ENCODE measurements at places on chromosomes 3 and 15. TPM values are rescaled to one million over a fixed set of nuclear protein-coding genes. Genes with fewer than 3 reads are reported as not detected.
A peak's percentile ranks its signal among the peaks of the same experiment; 100 is the strongest.

The SLC6A11 gene
- total RNA-seq = 50.0 TPM

The CHP1 gene
- total RNA-seq = 70.7 TPM

The IGSF11 gene
- 41.7 TPM for total RNA-seq

The GOLGA8K gene
- total RNA-seq = 1.9 TPM

The EIF2B5 gene
- 39.0 TPM for total RNA-seq

The THAP10 gene
- 4.3 TPM for total RNA-seq

The CAND2 gene
- 10.3 TPM for total RNA-seq

The ZNF620 gene
- 7.9 TPM for total RNA-seq

The NR2E3 gene
- 0.72 TPM for total RNA-seq

The ACKR2 gene
- 2.5 TPM for total RNA-seq

DNA sequence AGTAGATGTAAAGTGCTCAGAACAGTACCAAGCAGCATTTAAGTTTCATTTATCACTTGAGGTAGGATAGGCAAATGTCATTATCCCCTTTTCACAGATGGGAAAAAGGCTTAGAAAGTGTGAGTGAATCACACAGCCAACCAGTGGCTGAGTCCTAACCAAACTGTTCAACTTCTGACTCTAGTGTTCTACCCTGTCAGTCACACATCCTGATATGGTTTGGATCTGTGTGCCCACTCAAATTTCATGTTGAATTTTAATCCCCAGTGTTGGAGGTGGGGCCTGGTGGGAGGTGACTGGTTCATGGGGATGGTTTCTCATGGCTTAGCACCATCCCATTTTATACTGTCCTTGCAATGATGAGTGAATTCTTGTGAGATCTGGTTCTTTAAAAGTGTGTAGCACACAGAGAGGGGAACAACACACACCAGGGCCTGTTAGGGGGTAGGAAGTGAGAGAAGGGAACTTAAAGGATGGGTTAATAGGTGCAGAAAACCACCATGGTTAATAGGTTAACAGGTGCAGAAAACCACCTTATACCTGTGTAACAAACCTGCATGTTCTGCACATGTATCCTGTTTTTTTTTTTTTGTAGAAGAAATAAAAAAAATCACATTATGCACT, 304.7 kb downstream of the SUCLG2 start:
- DNase-seq = no peak

GRCh38 chr3:109923431-109923830, 586.1 kb upstream of the DPPA4 start:
- DNase-seq = no peak

GRCh38 chr3:121981473-121981872, 40.6 kb downstream of the ILDR1 start:
- no peak for DNase-seq

DNA sequence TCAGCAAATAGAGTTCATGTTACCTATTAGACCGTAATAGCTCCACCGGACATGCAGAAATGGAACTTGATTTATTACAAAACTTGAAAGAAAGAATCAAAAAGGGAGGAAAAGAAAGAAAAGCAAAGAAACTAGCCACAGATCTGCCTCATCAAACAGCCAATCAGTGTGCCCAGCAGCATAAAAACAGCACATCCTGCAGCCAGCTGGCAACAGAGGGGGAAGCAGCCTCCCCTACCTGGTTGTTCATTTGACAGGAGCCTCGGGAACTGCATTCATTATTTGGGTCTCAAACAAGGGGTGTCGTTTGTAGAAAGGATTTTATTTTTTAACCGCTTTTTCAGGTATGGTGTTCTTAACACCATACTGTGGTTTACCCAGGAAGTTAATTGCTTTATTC, 181.5 kb upstream of the TOPAZ1 start:
- DNase-seq = no peak

- DNase-seq = no peak
These were observed 38.4 kb upstream of the TRAK1 start for GRCh38 chr3:42052484-42053351.

DNA sequence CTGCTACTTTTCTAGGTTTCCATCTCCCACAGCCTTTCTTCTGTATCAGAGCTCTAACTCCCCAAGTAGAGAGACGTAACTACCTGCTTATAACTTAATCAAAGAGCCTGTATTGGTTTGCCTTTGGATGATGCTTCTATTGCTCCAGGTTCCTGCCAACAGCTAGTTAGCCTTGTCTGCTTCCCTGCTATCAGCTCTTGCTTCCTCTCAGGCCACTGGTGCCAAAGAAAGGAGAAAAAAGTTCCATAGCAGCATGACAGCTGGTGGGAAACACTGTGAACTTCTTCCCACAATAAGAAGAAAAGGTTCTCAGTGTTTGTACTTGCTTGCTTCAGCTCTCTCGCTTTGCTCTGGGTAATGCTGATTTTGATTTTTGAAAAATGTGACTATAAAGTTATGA, 206.6 kb downstream of the GBE1 start:
- DNase-seq = no peak

- no peak for DNase-seq
These were observed 140.2 kb downstream of the ITPR1 start for GRCh38 chr3:4633078-4634004.

- no peak for DNase-seq
These were observed 15.7 kb downstream of the PRR23E start for GRCh38 chr3:127208483-127209100.

DNA sequence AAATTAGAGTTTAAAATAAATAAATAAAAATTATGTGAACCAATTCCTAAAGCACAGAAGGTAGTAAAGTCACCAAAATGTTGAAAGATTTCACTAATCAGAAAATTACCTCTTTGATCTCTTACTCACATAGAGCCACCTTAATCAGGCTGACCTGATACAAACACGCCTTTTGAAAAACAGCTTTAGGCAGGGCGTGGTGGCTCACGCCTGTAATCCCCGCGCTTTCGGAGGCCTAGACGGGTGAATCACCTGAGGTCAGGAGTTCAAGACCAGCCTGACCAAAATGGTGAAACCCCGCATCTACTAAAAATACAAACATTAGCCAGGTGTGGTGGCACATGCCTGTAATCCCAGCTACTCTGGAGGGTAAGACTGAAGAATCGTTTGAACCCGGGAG, 1197.3 kb downstream of the ROBO1 start:
- DNase-seq = no peak

GRCh38 chr3:151227266-151227806, 24.3 kb upstream of the GPR171 start:
- no peak for DNase-seq

DNA sequence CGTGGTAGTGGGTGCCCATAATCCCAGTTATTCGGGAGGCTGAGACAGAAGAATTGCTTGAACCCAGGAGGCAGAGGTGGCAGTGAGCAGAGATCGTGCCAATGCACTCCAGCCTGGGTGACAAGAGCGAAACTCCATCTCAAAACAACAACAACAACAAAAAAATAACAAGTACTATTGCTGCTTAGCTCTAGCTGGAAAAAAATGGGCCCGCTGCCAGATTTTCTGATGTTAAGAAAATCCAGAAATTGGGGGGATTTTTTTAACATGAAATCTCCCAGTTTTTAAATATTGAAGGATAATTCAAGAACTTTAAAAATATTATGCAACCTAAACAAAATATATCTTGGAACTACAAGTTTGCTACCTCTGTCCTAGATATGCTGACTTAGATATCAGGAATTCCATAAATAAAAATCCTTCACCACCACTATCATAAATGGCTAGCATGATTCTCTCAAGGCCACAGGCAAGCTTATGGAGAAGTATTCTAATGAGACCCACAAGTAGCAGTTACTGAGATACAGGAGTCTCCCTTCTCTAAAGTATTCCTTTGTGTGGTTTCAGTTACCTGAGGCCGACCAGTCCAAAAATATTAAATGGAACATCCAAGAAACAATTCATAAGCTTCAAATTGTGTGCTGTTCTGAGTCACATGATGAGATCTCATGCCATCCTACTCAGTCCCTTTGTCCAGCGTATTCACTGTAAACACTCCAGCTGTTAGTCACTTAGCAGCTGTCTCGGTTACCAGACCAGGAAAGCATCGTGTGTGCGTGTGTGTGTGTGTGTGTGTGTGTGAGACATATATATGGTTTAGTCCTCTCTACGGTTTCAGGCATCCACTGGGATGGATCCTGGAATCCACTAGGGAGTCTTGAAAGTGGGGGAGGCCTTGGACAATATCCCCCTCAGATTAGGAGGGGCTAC, 277.2 kb downstream of the TBL1XR1 start:
- DNase-seq = peak; percentile 36

- no peak for DNase-seq
These were observed 1.3 kb downstream of the PIK3CA start for GRCh38 chr3:179149406-179149867.

- no peak for DNase-seq
These were observed 34.7 kb downstream of the EPHB1 start for GRCh38 chr3:134829721-134830120.

DNA sequence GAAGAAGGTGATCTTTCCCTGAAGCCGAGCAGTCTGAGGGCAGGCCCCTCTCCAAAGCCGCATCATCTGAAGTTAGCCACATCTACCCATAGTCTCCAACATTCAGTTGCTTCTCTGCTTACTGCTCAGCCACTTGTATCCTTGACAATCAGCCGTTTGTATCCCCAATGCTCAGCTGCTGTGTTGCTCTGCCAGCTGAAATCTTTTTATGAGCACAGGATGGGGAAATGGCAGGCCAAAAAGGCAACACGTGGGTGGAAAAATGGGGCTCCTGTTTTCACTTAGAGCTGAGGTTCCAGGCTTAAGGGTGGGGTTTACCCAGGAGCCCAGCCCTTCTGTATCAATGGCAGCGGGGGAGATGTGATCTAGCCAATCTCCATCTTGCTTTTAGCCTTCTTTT, 36.3 kb downstream of the METTL6 start:
- DNase-seq = no peak

- DNase-seq = no peak
These were observed 193.3 kb upstream of the CGNL1 start for GRCh38 chr15:57183041-57183440.

GRCh38 chr15:33440900-33441299, 130.1 kb downstream of the RYR3 start:
- no peak for DNase-seq

DNA sequence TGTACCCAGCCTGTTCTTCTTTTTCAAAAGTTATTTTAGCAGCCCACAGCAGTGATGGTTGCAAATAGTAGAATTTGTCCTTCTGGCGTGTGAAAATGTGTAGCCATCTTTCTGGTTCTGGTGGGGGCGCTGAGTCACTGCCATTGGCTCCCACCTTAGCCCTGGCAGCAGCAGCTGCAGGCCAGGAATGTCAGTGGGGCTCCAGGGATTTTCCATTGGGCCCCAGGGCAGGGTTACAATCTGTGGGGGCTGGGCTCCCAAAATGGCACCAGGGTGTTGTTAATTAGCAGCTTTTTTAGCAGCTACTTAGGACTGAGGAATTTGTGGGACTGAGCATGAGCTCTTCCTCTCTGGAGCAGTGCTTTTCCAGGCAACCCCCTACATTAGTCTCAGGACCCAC, 38.9 kb downstream of the TOPAZ1 start:
- DNase-seq = no peak

DNA sequence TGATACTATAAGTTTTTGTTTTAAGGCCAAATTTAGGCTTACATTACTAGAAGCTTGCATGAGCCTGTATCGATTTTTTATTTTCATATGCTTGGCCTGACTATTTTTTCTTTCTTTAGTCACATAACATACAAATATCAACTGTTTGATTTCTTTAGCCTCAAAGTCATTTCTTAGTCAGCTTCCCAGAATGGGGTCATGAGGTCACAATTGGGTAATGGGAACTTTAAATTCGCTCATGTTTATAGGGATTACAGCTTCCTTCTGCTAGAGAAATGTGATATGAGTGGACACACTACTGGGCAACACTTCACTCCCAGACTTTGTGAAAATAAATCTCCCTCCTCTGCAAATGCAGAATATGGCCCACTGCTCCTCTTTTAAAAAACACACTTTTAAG, 9.1 kb upstream of the TIPARP start:
- no peak for DNase-seq

GRCh38 chr3:157529085-157529484, 25.9 kb upstream of the VEPH1 start:
- no peak for DNase-seq

DNA sequence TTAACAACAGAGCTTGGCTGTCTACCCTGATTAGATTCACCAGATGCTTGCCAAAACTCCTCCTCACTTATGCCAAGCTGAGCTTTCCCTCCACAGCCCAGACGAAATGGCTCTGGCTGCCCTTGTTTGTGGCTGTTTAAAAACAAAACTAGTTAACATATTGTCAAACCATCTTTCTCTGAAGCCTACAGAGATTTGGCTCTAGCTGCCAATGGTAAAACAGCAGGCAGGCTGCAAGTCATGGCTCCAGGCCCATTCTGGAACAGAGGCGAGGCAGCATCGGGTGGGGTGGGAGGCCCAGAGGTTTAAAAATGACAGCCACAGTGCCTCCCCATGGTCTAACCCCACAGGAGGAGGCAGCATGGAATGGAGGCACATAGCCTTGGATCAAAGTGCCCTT, 75.9 kb downstream of the SCN5A start:
- no peak for DNase-seq

- DNase-seq = no peak
These were observed 413.2 kb downstream of the NTRK3 start for GRCh38 chr15:87843312-87843711.

DNA sequence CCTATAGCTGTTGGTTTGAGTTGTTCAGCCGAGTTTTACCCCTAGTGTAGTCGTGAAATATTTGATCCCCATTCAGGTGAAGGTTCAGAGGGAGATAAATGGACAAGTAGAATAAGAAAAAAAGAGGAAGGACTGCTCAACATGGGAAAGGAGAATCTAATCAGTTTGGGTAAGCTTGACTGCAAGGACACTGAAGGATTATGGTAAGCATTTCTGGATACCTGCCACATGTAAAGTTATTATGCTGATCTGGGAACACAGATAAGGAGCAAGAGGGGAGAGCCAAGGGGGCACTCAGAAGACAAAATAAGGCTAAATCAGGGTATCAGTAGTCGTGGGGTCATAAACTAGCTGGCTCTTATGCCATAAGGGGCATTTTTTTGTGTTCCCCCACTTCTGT, 49.9 kb downstream of the TFG start:
- DNase-seq = no peak

DNA sequence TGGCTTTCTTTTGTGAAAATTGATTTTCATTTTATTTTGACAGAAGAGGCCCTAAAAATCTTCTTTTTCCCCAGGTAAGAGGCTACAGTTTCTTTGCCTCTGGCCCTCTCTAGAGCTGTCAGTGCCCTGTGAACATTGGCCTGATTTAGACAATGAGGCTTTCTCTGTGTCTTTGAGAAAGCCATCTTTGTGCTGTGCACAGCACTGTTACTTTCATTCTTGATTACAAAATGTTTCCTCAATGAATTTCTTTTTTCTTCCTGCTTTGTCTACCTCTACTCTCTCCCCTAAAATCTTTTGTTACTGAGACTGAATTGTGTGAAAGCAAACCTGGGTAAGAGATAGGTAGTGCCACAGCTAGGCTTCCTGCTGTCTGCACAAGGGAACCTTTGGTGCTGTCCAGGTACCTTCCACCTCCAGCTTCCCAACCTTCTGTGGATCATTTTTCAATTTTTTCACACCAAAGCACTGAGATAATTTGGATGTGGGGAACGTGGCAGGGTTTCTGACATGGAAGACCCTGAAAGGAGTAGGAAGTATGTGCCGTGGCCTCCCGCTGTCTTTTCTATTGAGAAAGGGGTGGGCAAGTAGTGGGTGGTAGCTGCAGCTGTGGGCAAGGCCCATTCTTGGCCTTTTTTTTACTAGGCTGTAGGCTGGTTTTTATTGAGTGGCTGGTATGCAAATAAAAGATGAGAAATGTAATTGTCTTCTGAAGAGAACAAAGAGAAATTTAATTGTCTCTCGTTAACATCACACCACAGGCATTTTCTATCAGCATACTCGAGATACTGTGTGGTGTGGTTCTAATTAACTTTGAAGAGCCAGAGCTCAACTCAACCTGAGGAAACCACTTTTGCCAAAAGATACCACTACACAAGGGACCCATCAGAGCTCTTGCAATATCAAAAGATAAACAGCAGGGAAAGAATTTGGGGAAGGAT, 21.0 kb downstream of the RAB8B start:
- no peak for DNase-seq

GRCh38 chr3:24315356-24315755, 179.3 kb downstream of the THRB start:
- DNase-seq = no peak

Measured in spinal cord (tissue), 10 donors.